ENCODE measurements at places on chromosomes 5 and 9. TPM values are rescaled to one million over a fixed set of nuclear protein-coding genes. Genes with fewer than 3 reads are reported as not detected.

DNA sequence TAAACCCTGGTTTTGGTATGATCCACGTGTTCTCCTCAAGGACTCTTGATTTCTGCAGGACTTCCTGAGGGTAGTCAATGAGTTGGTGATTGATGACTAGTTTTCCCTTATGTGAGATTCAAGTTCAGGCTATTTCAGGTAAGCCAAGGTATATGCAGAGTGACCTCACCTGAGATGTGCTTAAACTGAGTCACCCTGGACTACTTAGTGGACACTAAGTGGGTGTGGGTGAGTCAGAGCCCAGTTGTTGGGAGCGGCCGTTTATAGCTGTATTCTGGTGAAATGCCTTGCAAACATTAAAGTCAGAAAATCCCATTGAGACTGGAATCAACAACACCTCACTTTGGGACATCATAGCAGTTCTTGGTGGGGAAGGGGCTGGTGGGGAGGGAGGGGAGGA, 62.9 kb downstream of the SLC28A3 start:
- H3K4me1 ChIP-seq = peaks cover 9% of the 10 kb centered on the region
- H3K4me3 ChIP-seq = no peak overlapping the region
- H3K27me3 ChIP-seq = peaks cover 14% of the 10 kb centered on the region
- H3K36me3 ChIP-seq = no peaks in the 10 kb centered on the region
- H3K27ac ChIP-seq = no peak overlapping the region

Gene FOXD1
- total RNA-seq = 0.28 TPM

DNA sequence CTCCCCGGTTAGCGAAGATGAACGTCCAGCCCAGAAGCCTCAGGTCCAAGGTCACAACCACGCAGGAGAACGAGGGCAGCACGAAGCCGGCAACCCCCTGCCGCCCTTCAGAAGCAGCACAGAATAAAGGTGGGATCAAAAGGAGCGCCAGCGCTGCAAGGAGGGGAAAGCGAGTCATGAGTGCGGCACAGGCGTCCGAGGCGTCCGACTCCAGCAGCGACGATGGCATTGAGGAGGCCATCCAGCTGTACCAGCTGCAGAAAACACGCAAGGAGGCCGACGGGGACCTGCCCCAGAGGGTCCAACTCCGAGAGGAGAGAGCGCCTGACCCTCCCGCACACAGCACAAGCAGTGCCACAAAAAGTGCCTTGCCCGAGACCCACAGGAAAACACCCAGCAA, 5.8 kb downstream of the PPP1R26 start:
- H3K27me3 ChIP-seq = no peaks in the 10 kb centered on the region
- H3K4me3 ChIP-seq = no peak overlapping the region
- DNase-seq = no peak
- no peak overlapping the region for H3K27ac ChIP-seq
- peaks cover 7% of the 10 kb centered on the region for H3K4me1 ChIP-seq

DNA sequence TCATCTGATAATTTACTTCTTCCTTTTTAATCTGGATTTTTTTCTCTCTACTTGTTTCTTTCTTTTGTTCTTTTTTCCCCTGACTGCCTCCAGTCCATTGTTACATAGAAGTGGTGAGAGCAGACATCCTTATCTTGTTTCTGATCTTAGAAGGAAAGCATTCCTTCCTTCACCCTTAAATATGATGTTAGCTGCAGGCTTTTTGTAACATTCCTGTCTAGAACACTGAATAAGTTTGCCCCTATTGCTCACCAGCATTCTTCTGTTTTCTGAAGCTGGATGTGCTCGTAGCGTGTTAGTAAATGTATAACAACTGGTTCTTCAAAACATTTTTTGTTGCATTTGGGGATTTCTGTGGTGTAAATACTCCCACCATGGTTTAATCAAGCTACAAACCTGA, 136.7 kb upstream of the NFIL3 start:
- no peak overlapping the region for H3K27ac ChIP-seq
- no peak overlapping the region for H3K4me3 ChIP-seq
- peaks cover 2% of the 10 kb centered on the region for H3K27me3 ChIP-seq
- H3K36me3 ChIP-seq = no peaks in the 10 kb centered on the region

DNA sequence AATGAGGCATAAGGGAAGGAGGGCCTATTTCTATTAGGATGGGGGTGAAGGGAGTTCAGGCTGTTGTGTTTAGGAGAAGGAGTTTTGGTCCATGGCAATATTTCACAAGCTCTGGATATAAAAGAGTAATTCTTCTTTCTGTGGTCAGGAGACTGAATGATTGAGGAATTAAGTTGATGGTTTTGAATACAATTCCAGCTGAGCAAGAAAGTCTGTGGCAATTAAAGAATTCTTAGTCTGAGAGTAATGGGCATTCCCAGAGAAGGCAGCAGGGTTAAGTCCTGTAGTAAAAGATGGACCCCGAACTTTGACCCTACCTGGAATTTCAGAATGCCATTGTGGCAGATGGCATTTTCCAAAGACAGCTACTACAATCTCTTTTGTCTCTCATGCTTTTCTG, 202.6 kb downstream of the TLE4 start:
- H3K4me3 ChIP-seq = no peak overlapping the region
- no peak overlapping the region for H3K27ac ChIP-seq
- DNase-seq = no peak
- peaks cover 7% of the 10 kb centered on the region for H3K4me1 ChIP-seq
- no peaks in the 10 kb centered on the region for H3K36me3 ChIP-seq

Gene STK32A
- 0.61 TPM for total RNA-seq

DNA sequence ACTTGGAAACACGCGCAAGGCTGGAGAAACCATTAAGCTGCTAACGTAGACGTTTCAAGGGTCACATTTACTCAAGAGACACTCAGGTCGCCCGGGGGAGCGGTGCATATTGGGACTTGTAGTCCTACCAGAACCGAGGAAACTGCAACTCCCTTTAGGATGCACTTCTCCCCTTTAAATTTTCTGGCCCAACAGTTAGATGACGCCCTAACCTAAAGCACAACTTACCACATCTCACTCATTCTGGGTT, 384 bp upstream of the DMXL1 start:
- H3K27ac ChIP-seq = peak overlapping the region; percentile 82
- no peak for DNase-seq
- no peaks in the 10 kb centered on the region for H3K27me3 ChIP-seq
- peaks cover 26% of the 10 kb centered on the region for H3K4me1 ChIP-seq
- H3K4me3 ChIP-seq = peak overlapping the region; percentile 99

GRCh38 chr5:138952962-138953361, 77.8 kb upstream of the LRRTM2 start:
- H3K4me3 ChIP-seq = peak overlapping the region; percentile 41
- peaks cover 16% of the 10 kb centered on the region for H3K27me3 ChIP-seq
- peaks cover 53% of the 10 kb centered on the region for H3K4me1 ChIP-seq
- DNase-seq = no peak

GRCh38 chr5:96548905-96549304, 113.3 kb upstream of the CAST start:
- no peak for DNase-seq
- peaks cover 11% of the 10 kb centered on the region for H3K27me3 ChIP-seq
- no peak overlapping the region for H3K4me3 ChIP-seq
- H3K27ac ChIP-seq = no peak overlapping the region

DNA sequence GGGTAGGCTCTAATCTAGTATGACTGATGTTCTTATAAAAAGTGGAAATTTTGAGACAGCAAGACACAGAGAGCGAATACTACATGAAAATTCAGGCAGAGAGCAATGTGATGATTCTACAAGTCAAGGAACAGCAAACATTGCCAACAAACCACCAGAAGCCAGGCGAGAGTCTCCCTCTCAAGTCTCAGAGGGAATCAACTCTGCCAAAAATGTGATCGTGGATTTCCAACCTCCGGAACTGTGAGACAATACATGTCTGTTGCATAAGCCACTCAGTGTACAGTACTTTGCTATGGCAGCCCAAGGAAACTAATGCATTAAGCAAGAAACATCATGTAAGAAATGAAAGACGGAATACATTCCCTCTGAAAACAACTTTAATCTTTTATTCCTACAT, 52.1 kb upstream of the CCNG1 start:
- H3K27me3 ChIP-seq = no peaks in the 10 kb centered on the region
- peaks cover under 1% of the 10 kb centered on the region for H3K36me3 ChIP-seq
- no peak for DNase-seq
- no peak overlapping the region for H3K27ac ChIP-seq
- H3K4me1 ChIP-seq = peaks cover 12% of the 10 kb centered on the region

GRCh38 chr9:136857166-136857565, 5.0 kb downstream of the MAMDC4 start:
- H3K4me1 ChIP-seq = no peaks in the 10 kb centered on the region
- DNase-seq = no peak
- H3K27ac ChIP-seq = no peak overlapping the region
- no peaks in the 10 kb centered on the region for H3K36me3 ChIP-seq
- H3K27me3 ChIP-seq = no peaks in the 10 kb centered on the region

DNA sequence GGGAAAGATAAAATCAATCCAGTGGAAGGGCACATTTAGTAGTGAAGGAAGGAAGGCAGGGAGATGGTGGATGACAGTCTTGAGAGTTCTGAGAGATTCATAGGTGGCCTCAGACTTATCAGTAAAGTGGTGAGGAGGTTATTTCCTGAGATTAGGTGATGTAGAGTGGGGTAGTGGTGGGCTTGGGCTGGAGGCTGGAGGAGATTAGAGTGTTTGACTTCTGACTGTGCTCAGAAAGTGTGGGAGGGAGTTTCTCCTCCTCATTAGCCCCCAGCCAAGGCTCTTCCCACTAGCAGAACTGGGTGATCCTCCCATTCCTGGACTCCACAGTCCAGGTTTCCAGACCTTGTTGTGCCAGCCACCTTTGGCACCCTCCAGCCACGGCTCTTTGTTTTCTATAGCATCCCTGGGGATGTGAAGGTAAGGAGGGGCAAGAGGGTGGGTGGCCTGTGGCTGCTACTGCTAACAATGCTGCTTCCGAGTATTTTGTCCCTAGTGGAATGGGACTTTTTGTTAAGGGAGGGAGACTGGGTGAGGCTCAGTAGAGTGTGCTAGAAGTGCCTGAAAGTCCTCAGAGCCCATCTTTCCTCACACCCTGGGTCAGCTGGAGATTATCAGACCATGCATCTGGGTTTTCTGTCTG, 94.4 kb downstream of the ADRB2 start:
- H3K4me3 ChIP-seq = no peak overlapping the region
- H3K27ac ChIP-seq = no peak overlapping the region
- DNase-seq = no peak
- H3K27me3 ChIP-seq = peaks cover 21% of the 10 kb centered on the region
- H3K4me1 ChIP-seq = no peaks in the 10 kb centered on the region

DNA sequence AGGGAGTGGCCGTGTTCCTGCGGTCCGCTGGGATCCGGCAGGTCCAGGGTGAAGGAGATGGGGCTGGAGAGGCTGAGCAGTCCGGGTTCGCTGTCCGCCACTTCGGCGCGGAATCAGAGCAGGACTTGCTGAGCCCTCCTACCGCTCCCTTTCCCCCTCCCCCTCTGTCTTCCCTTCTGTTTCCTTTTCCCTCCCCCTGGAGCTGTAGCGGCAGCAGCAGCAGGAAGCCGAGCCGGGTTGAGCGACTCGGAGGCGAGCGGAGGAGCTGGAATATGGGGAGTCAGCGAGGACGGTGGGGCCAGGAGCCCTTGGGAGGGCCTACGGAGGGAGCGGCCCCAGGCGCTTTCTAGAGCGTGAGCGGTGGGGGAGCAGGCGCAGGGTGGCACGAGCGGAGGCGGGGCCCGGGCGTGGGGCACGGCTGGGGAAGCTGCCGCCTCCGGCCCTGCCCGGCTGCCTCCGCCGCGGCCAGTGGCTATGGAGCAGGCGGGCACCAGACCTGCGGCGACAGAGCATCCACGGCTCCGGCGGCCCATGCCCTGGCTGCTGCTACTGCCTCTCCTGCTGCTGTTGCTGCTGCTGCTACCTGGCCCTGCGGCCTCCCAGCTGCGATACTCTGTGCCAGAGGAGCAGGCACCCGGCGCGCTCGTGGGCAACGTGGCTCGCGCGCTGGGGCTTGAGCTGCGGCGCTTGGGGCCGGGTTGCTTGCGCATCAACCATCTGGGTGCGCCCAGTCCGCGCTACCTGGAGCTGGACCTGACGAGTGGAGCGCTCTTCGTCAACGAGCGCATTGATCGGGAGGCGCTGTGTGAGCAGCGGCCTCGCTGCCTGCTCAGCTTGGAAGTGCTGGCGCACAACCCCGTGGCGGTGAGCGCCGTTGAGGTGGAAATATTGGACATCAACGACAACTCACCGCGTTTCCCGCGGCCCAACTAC, at the start of gene PCDHAC2:
Gene PCDHAC2, plus strand, starts transcription at position 184 of the 933 bp plus-strand sequence. Its CDS starts 291 bp downstream, at position 475.
- H3K36me3 ChIP-seq = no peaks in the 10 kb centered on the region
- peaks cover 16% of the 10 kb centered on the region for H3K4me1 ChIP-seq
- peak within 1 kb of the TSS; percentile 91 for H3K4me3 ChIP-seq
- H3K27ac ChIP-seq = peak within 1 kb of the TSS; percentile 51

Gene GABRA1
- total RNA-seq = not detected

Gene CAMK4
- 9.4 TPM for total RNA-seq

DNA sequence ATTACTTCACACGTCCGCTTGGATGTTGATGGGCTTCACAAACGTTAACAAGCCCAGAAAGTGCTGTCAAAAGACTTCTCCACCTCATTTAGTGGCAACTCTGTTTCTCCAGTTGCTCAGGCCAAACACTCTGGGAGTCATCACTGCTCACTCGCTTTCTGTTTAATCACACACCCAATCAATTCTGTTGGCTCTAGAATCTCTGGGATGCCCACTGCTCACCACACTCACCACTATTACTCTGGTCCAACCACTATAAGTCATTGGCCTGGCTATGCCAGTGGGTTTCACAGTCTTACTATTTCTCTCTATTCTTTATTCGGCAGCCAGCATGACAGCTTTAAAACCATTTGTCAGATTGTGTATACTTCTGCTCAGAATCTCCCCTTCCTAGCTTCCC, 163.5 kb downstream of the KDM4C start:
- H3K36me3 ChIP-seq = peaks cover 5% of the 10 kb centered on the region
- H3K27ac ChIP-seq = no peak overlapping the region
- no peaks in the 10 kb centered on the region for H3K27me3 ChIP-seq
- no peak overlapping the region for H3K4me3 ChIP-seq
- DNase-seq = no peak

Gene CD14
- total RNA-seq = 0.28 TPM

GRCh38 chr5:54215233-54215736, 95.1 kb downstream of the ARL15 start:
- H3K27ac ChIP-seq = no peak overlapping the region
- no peak for DNase-seq
- no peaks in the 10 kb centered on the region for H3K36me3 ChIP-seq
- H3K4me3 ChIP-seq = peak overlapping the region; percentile 73

Gene TTC23L
- 2.3 TPM for total RNA-seq

DNA sequence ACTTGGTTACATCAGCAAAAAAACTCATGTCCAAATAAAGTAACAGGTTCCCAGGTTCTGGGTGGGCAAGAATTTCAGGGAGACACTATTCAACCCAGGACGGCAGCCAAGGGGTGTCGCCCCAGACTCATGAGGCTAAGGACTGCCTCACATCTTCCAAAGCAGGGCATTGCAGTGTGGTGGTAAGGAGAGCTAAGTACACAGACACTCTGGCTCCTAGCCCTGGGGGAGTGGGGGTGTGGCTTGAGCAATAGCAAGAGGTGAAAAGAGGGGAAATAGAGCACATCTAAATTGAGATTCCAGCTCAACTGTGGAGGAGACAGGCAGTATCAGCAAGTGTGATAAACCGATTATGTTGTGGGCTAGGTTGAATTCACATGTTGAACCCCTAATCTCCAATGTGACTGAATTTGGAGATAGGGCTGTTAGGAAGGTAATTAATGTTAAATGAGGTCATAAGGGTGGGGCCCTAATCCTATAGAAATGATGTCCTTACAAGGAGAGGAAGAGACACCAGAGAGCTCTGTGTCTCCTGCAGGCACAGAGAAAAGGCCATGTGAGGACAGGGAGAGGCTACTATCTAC, 49.9 kb upstream of the MARCHF11 start:
- no peaks in the 10 kb centered on the region for H3K36me3 ChIP-seq
- no peak for DNase-seq
- peaks cover 10% of the 10 kb centered on the region for H3K27me3 ChIP-seq
- no peak overlapping the region for H3K27ac ChIP-seq
- H3K4me1 ChIP-seq = no peaks in the 10 kb centered on the region

GRCh38 chr9:124468061-124468740, 17.9 kb downstream of the ADGRD2 start:
- H3K36me3 ChIP-seq = no peaks in the 10 kb centered on the region
- no peak for DNase-seq
- no peak overlapping the region for H3K4me3 ChIP-seq
- H3K27ac ChIP-seq = peak overlapping the region; percentile 86

Data from neural crest cell (in vitro differentiated cells).